ENCODE measurements at places on chromosomes 1 and 21. TPM values are rescaled to one million over a fixed set of nuclear protein-coding genes. Genes with fewer than 3 reads are reported as not detected.

DNA sequence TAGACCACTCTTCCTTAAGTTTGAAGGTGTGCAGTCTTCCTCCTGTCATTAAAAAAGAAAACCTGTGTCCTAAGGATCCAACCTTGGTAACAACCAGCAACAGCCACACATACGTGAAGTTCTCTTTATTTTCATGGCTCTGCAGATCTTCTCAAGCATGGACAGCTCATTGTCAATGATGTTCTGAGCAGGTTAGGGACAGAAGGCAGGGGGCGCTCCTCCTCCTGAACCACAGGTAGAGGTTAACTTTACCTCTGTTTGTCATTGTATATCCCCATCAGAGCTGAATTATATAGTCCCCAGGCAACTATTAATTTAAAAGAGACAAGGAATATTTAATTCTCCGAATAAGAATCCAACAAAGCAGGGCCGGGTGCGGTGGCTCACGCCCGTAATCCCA is 52.5 kb upstream of the CR2 start:
- H3K4me3 ChIP-seq, result no peak overlapping the region
- DNase-seq, result no peak
- peaks cover 8% of the 10 kb centered on the region for H3K27me3 ChIP-seq

DNA sequence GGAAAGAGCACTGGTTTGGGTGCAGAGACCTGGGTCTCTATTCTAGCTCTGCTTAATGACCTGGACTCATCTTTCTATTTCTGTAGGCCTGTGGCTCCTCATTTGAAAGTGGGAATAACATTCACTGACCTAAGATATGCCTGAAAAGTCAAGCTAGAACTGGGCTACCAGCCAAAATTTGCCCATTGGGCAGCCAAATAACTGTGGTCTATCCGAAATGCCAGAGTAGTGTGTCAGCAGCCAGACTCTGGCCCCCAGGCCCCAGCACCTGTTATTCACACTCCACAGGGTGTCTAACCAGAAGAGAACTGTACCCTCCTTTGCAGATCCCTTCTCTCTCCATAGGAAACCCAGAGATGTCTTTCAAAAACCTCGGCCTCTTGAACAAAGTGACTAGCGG is 12.6 kb downstream of the DAB1 start:
- H3K4me3 ChIP-seq, result no peak overlapping the region
- H3K27ac ChIP-seq, result no peak overlapping the region
- peaks cover 13% of the 10 kb centered on the region for H3K36me3 ChIP-seq

DNA sequence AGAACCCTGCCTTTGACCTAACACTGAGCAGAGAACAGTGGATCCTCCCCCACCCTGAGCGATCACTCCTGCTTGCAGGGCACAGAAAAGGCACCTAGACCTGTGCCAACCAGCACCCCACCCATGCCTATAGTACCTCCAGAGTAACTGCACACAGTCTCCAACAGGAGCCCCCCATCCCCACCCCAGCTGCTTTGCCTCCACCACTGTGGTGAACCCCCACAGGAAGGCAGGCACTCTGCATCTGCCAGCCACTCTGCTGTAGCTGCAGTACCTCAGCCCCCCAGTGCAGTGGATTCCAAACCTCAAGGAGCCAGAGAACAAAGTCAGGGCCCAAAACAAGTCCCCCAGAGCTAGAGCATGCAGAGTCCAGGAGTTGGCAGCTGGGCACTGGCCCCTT is 10.7 kb downstream of the SPATC1L start:
- no peak overlapping the region for H3K4me3 ChIP-seq
- H3K27me3 ChIP-seq, result no peaks in the 10 kb centered on the region
- no peak for DNase-seq
- peaks cover 37% of the 10 kb centered on the region for H3K36me3 ChIP-seq
- no peak overlapping the region for H3K27ac ChIP-seq
- peaks cover 4% of the 10 kb centered on the region for H3K4me1 ChIP-seq

- H3K27ac ChIP-seq, result no peak overlapping the region
- peaks cover 2% of the 10 kb centered on the region for H3K36me3 ChIP-seq
- peaks cover 17% of the 10 kb centered on the region for H3K4me1 ChIP-seq
- H3K27me3 ChIP-seq, result no peaks in the 10 kb centered on the region
- H3K4me3 ChIP-seq, result no peak overlapping the region
Observed at GRCh38 chr1:83787246-83787998, 211.5 kb downstream of the TTLL7 start.

THEM5 gene
- total RNA-seq, result not detected

HPCAL4 gene
- 0.49 TPM for total RNA-seq
